ENCODE measurements at places on chromosomes 12 and 14.
A peak's percentile ranks its signal among the peaks of the same experiment; 100 is the strongest.

DNA sequence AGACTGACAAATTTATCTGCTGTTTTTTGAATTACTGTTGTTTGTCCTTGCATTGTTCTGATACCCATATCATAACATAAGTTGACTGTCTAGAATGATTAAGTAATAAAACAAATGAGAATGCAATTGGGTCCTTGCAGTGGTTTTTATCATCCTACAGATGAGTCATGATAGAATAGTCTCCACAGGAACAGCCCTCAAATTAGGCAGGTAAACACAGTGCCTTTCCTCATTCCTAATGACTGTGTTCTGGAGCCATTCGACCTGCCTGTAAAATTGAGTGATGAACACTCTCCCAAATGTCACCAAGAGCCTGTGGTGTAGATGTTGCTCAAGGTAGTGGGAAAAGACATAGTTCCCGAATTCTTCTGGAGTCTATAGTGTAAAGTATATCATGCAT, 12.3 kb downstream of the NKX2-8 start:
- no peak for DNase-seq

DNA sequence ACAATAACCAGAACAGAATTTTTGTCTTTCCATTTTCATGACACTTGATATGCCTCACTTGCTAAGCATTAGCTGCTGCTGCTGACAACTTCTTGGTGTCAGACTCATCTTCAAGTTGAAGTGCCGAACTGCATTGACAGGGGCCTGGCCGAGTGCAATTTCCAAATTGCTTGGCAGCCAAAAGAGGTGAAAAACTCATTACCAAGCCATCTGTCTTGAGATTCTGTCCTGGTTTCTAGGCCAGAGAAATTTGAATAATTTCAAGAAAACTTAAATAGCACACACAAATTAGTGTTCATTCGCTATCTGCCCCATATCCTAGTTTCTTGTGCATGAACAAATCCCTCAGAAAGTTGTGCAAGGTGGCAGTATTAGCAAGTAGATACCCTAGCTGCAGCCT, 165.3 kb upstream of the RASSF8 start:
- DNase-seq: no peak

DNA sequence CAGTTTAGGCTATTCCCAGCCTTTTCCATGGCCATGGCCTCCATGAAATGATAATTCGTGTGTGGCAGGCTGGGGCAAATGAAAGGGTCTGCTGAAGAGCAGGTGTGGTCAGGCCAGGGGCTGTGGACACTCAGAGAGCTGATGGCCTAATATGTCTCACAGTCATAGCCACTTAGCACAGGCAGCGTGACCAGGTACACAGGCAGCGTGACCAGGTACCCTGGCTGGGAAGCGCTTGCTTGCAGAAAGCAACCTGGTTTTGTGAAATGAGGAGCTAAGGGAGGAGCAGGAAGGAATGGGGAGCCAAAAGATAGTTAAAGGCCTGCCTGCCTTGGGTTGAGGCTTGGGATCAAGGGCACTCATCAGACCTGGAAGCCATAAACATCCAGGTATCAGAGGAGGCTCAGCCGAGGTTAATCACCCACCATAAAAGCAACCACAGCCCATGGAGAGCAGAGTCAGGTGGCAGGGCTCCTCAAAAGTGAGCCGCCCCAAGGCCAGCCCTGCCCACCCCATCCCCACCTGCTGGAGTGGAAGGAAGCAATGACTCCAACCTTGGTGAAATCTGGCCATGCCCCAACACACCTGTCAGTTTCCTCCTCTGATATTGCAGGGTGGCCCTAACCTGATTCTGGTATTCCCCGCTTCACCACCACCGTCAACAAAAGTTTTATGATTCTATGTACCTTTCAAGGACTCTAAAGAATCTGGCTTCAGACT, 8.0 kb upstream of the KRT8 start:
- no peak for DNase-seq

- DNase-seq: no peak
Measured at GRCh38 chr14:101774006-101774795, 12.7 kb downstream of the PPP2R5C start.

GRCh38 chr14:52602131-52602530, 49.5 kb downstream of the GPR137C start:
- DNase-seq: no peak

DNA sequence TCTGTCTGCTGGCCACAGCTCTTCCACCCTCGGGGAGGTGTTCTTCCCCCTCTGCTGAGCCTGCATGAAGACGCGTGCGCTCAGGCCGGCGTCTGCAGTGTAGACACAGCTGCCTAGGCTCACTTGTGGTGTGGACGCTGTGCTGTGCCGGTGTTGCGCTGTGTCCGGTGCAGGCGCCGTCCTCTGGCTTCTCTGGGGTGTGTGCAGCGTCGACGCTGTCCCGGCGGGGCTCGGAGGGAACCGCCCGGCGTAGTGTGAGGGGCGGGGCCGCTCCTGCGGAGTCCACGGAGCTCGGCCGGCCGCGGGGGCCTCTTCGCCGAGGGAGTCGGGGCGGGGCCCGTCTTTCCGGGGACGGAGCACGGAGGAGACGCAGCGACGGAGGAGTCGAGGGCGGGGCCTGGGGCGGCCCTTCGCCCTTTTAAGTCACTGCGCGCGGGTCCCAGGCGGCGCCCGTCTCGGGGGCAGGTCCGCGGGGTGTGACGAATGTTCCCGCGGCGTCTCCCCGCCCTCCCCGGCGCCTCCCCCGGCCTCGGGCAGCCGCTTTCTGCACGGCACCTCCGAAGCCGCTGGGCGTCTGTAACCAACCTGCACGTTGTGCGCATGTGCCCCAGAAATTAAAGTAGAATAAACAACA, 45.2 kb downstream of the NOC4L start:
- DNase-seq: peak; percentile 92

- no peak for DNase-seq
Measured at GRCh38 chr12:45742590-45742989, 13.1 kb downstream of the ARID2 start.

- DNase-seq: no peak
Measured at GRCh38 chr12:116861320-116861719, 19.9 kb downstream of the HRK start.

- no peak for DNase-seq
Measured at GRCh38 chr12:16189849-16190248, 87.6 kb downstream of the SLC15A5 start.

GRCh38 chr12:32902287-32902997, 5.9 kb upstream of the PKP2 start:
- DNase-seq: no peak

DNA sequence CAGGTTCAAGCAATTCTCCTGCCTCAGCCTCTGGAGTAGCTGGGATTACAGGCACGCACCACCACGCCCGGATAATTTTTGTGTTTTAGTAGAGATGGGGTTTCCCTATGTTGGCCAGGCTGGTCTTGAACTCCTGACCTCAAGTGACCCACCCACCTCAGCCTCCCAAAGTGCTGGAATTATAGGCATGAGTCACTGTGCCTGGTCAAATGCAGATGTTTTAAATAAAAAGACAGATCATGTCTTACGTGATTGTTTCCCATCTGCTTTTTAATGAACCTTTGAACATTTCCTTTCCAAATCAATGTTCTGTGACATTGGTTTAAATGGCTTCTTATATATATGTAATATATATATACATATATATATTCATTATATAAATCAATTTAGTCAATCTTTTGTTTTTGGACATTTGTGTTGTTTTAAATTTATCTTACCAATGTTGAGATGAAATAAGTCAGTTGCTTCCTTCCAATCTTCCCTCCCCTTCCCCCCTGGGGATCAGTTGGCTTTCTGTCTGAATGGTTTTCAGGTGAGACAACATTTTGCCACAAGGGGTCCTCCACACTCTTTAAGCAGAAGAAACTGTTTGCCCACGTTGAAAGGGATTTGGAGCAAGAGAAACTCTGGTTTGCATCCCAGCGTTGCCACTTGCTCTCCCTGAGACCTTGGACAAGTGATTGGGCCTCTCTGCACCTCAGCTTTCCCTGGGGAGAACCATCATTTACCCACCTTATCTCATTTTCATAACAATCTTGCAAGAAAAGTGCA, 47.6 kb upstream of the RBM19 start:
- no peak for DNase-seq

DNA sequence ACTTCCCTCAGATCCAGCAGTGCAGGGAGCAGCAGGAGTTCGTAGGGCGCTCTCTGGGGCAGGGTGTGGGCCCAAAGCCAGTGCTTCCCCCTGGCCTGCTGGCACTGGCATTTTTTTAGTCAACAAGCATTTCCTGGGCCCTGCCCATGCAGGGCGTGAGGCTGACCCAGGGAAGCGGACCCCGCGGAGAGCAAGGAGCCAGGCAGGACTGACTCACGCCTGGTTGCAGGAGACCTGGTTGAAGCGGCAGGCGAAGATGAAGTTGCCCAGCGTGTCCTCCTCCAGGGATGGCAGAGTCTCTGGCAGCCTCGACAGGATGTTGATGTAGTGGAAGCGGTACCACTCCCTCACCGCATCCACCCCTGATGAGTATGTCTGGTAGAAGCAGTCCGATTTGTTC, 13.5 kb downstream of the SCNN1A start:
- no peak for DNase-seq

- no peak for DNase-seq
Measured at GRCh38 chr12:52611080-52611468, 7.3 kb downstream of the KRT73 start.

DNA sequence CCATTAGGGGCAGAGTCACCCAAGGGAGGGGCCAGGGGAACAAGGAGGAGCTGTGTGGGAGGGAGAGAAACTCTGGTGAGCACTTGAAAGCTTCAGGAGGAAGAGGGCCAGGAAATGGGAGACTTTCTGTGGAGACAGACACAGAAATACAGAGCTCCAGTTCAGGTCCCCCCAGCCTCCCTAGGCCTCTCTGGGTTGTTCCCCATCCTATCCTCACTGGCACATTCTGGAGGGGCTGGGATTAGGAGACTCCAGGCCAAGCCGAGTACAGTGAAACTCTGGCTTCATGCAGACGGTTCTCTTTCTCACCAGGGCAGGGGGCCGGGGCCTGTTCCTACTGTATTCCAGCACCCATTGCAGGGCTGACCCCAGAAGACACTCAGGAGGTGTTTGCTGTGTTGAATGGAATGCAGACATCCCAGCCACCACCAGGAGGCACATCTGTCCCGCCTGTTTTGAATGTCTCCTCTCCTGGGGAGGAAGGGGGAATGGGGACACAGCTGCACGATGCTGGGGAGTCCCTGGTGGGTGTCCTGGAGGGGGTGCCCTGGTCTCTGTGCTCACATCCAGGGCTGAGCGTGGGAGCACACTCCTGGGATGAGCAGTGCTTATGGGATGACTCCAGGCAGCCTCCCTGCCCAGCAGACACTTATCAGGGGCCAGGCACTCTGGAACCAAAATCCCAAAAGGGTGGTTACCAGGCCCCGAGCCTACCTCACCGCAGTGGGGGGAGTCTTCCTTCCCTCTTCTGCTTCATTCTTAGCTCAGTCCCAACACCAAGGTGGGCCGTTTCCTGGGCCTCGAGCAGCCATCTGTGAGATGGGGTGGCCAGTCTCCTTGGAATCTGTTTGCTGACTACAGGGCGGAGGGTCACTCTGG, 5.5 kb upstream of the KRT84 start:
- no peak for DNase-seq

- DNase-seq: no peak
Measured at GRCh38 chr12:14854586-14855183, 11.4 kb upstream of the ART4 start.

- DNase-seq: no peak
Measured at GRCh38 chr12:62767946-62768345, 167.0 kb downstream of the PPM1H start.

- no peak for DNase-seq
Measured at GRCh38 chr12:22282283-22282682, 52.2 kb downstream of the ST8SIA1 start.

GRCh38 chr12:109771746-109772621, 58.4 kb downstream of the FAM222A start:
- DNase-seq: no peak

- DNase-seq: no peak
Measured at GRCh38 chr12:74152370-74152769, 385.3 kb upstream of the ATXN7L3B start.

- DNase-seq: no peak
Measured at GRCh38 chr12:9925705-9926393, 6.3 kb downstream of the CLEC2A start.

GRCh38 chr12:54858562-54858961, 4.2 kb downstream of the MUCL1 start:
- no peak for DNase-seq

- DNase-seq: no peak
Measured at GRCh38 chr12:64808110-64808509, 16.3 kb upstream of the TBC1D30 start.

DNA sequence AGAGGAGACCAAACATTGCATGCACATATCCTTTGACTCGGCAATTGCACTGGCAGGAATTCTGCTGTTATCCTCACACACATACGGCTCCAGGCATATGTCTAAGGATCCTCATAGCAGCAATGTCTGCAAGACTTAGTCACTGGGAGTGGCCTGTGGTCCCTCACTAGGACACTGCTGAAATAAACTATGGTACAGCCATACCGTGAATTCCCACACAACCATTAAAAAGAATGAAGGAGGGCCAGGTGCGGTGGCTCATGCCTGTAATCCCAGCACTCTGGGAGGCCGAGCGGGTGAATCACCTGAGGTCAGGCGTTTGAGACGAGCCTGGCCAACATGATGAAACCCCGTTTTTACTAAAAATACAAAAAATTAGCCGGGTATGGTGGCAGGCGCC, 105.1 kb downstream of the ZFP36L1 start:
- DNase-seq: no peak

- peak; percentile 35 for DNase-seq
Measured at GRCh38 chr14:50045039-50045711, 71.2 kb downstream of the VCPKMT start.

- no peak for DNase-seq
Measured at GRCh38 chr14:33026850-33027430, 88.3 kb downstream of the NPAS3 start.

- no peak for DNase-seq
Measured at GRCh38 chr12:96501133-96501761, 11.9 kb downstream of the CFAP54 start.

GRCh38 chr12:62588916-62589315, 122.3 kb downstream of the MON2 start:
- no peak for DNase-seq

GRCh38 chr14:106738075-106738474, 1211.7 kb downstream of the TMEM121 start:
- no peak for DNase-seq

- no peak for DNase-seq
Measured at GRCh38 chr12:12191008-12191407, 75.8 kb downstream of the LRP6 start.
